ENCODE measurements at places on chromosomes 5 and 9. TPM values are rescaled to one million over a fixed set of nuclear protein-coding genes. Genes with fewer than 3 reads are reported as not detected.
A peak's percentile ranks its signal among the peaks of the same experiment; 100 is the strongest.

GRCh38 chr9:69485466-69485865, 160.5 kb downstream of the ENTREP1 start:
- DNase-seq = no peak

DNA sequence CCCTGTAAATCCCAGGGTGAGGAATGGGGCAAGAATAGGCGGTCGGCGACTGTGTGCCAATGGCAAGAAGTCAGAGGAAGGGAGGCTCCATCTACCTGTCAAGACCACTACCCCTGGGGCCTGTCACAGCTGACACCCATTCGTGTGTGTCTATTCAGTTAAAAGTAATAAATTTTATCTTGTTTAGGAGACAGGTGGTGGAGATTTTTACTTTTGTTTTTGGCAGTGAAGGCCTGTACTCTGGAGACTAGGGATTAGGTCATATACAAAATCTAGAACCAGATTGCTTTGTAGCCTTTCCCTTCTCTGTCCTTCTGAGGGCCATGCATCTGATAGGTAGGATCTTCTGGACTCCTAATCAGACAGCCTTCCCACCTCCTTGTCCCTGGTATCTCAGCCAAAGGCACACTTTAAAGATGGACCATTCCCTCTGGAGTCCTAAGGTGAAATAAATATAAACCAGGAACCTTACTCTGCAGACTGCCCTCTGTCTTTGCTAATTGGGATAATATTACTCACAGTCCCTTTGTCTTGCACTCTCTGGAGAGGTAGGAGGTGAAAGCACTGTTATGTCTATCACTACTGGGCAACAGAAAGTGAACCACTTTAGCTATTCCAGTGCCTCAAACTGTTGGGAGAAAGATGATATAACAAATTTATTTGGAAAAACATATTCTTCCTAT, 213.2 kb upstream of the ACTBL2 start:
- no peak for DNase-seq

- peak; percentile 81 for DNase-seq
These were observed 121.6 kb downstream of the TRIO start for GRCh38 chr5:14264605-14265316.

- DNase-seq = peak; percentile 64
These were observed 34.2 kb downstream of the STC2 start for GRCh38 chr5:173293817-173294672.

- no peak for DNase-seq
These were observed 106.5 kb downstream of the BNC2 start for GRCh38 chr9:16763946-16764345.

GRCh38 chr9:137184881-137185660, 3.3 kb downstream of the ANAPC2 start:
- no peak for DNase-seq

- DNase-seq = no peak
These were observed 149.0 kb upstream of the ITGA1 start for GRCh38 chr5:52638732-52639131.

GRCh38 chr5:168830833-168831232, 251.7 kb upstream of the PANK3 start:
- no peak for DNase-seq

GRCh38 chr5:174827558-174827957, 103.2 kb downstream of the MSX2 start:
- DNase-seq = no peak

- no peak for DNase-seq
These were observed 172.0 kb downstream of the NSG2 start for GRCh38 chr5:174217527-174217926.

- no peak for DNase-seq
These were observed 41.5 kb downstream of the ALG2 start for GRCh38 chr9:99180199-99180598.

GRCh38 chr5:57824047-57824446, 341.4 kb upstream of the ACTBL2 start:
- no peak for DNase-seq

DNA sequence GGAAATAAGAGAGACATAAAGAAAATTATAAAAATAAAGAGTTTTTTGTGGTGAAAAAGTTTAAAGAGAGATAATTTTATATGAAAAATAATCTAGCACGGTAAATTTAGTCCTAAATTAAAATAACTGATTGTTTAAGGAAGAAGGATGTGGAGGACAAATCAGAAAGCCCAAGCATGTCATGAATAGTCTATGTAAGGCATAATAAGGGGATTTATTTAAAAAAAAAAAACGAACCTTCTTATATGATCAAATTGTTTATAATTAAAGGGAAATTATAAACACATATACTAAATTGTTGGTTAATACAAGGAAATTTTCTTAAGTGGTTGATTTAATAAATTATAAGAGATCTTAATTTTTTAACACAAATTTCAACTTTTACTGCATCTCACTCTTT, 551.8 kb upstream of the TYRP1 start:
- no peak for DNase-seq

DNA sequence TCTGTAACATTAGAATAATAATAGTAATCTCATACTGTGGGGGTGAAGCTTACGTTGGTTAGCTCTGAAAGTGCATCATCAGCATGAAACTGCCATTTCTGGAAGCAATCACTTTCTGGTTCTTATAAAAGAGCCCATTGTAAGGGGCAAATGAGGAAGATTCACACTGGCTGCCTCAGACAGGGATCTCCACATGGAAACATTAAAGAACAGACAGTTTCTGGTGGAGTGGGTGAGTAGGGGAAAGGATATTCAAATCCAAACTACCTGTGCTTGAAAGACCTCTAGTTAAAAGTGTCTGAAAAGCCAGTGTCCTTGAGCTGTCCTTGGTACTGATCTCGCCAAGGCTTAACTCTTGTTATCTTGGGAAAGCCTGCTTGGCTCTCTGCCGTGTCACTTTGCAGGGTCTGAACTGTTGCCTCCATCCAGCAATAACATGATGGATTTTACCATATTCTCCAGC, 19.1 kb upstream of the SLC31A2 start:
- DNase-seq = peak; percentile 28

- no peak for DNase-seq
These were observed 1125.0 kb upstream of the DMAC1 start for GRCh38 chr9:8924562-8924961.

DNA sequence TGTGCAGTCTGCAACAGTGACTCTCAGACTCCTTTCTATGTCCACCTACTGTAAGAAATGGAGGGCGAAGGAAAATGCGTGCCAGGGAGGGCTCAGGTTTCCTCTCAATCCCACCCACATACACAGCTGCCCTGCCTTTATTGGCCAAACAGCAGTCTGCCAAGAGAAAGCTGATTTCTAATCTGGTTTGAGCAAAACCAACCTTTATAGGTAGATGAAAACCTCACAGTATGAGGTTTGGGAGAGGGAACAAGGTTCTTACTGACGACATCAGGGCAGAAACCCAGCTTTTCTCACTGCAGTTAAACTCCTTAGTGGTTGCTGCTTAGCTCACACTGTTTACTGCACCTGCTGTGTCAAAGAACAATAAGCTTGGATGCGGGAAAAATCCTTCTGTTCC, 152.3 kb upstream of the KLF9 start:
- DNase-seq = no peak

DNA sequence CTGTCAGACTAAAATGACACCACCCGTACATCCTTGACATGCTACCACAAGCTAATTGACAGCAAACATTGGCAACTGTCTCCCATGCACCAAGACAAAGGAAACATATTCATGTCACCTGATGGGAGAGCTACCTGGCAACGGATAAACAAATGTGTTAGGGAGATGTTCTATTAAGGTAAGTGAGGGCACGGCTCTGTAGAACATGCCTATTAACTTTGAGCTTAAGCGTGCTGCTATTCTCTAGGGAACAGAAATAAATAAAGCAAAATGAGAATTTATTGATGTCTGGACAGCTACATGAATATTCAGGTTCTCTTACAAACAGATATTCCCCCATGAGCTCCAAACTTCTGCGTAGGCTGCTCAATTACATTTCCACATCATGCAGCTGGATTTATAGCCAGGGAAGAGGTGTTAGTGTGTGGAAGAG, 361.4 kb upstream of the RFX3 start:
- no peak for DNase-seq

DNA sequence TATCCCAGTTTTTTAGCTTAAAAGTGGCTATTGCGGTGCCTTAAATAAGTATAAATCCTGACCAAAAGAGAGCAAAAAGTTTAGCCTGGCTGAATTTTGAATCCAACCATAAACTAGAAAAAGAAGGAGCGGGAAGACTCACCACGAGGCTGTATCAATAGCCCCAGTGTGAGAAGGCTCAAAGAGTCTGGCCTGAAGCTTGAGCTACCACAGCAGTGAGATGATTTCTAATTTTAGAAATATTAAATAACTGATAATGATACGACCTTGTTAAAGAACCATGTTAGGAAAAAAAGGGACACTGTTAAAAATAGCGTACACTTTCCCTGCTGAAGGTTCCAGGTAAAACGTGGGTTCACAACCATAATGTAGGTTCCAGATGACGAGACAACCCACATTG, 134.1 kb upstream of the ZNF462 start:
- no peak for DNase-seq

DNA sequence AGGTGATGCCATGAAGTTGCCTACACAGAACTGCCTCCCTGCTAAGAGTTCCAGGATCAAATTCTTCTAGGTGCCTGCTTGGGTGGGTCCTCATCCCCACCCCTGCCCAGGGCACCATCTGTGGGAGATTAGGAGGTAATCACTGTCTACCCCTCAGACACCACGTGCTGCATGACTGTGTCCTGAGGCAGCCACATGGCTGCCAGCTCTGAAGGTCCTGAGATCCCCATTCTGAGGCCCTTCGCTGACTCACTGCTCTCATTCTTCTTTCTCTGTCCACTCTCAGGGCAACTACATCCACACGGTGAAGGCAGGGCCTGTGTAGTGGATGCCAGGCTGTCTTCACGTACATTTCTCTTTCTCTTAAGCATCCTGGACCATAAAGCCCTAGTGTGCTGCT, 222.9 kb upstream of the ANKRD55 start:
- DNase-seq = no peak

DNA sequence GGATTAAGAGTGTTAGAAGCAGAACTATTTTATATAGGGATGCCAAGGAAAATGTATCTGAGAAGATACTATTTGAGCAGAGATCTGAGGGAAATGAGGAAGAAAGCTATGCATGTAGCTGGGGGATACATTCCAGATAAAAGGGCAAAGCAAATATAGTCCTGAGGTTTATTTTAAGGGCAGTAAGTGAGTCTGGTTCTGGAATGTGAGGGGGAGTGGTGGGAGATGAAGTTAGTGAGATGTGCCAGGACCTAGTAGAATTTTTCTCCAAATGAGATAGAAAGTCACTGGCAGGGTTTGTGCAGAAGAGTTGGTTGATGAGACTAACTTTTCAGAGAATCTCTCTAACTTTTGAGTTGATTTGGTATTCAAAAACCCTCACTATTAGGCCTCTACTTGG, 374.7 kb downstream of the ADGRV1 start:
- no peak for DNase-seq

DNA sequence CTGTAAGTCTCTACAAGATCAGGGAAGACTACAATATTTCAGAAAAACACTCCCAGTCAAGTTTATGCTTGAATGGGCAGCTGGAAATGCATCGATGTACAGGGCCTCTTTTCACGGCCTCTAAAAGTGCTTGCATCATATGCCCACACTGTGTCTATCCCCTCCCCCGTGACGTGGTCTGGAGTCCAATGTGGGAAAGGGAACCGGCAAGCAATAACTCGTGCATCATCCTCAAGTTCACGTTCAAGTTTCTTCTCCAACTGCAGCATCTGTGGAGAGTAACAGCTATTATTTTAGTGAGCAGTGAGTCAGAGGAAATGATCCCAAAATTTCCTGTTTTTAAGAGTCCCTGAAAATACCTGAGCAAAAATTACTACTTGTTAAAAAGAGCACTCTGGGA, 22.3 kb downstream of the ATPSCKMT start:
- no peak for DNase-seq

DNA sequence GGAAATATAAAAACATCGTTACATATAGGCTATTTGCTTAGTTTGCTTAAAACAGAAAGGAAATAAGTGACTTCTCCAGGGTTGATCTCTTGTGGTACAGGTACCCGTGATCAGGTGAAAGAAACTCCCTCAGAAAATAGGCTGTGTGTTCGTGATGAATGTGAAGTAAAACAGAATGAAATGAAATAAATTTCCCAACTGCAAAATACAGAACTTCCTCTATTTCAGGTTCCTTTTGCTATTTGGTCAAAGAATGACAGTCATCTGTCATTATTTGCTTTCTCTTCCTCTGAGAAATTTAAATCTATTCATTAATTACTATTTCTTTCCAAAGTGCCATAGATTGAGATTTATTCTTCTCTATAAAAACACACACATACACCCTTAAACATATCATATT, 408.1 kb downstream of the FAM170A start:
- DNase-seq = no peak

GRCh38 chr5:140398379-140398811, 3.2 kb upstream of the ANKHD1 start:
- DNase-seq = no peak

GRCh38 chr5:97550164-97550563, 367.1 kb upstream of the RIOK2 start:
- no peak for DNase-seq

DNA sequence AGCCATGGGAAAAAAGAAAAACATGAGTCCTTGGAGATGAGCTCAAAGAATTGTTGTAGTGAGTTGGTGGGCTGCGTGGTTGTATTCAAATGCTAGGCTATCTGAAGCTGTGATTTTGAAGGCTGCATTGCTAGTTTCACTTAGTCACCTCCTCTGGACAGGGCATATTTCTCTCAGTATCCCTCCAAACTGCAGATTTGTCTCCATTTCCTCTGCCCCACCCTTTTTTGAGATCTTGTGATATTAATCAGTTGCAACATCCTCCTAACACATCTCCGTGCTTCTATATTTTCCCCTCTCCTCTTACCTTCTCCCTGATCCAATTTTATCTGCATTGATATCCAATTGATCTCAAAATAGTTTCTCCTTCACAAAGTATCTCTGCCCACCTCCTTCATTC, 1048.0 kb upstream of the WWC1 start:
- DNase-seq = no peak

GRCh38 chr5:36198281-36198680, 43.4 kb downstream of the NADK2 start:
- DNase-seq = no peak

- DNase-seq = no peak
These were observed 10.4 kb upstream of the SLC45A2 start for GRCh38 chr5:33994845-33995244.

- DNase-seq = no peak
These were observed 23.3 kb upstream of the MGAT1 start for GRCh38 chr5:180825768-180826525.

Gene SLC6A18
- 0.24 TPM for polyA plus RNA-seq

Gene TXNDC8
- not detected for polyA plus RNA-seq

Gene FRRS1L
- 4.4 TPM for polyA plus RNA-seq

Gene SOHLH1
- polyA plus RNA-seq = not detected

Gene CCDC69
- polyA plus RNA-seq = 5.4 TPM

Gene LIX1
- 4.7 TPM for polyA plus RNA-seq

Gene PCDHGA12
- polyA plus RNA-seq = 1.6 TPM

Gene FBP2
- not detected for polyA plus RNA-seq

Gene PPP2R2B
- polyA plus RNA-seq = 18.2 TPM

Gene PCDHGA9
- polyA plus RNA-seq = 5.5 TPM

Gene STPG3
- polyA plus RNA-seq = 1.7 TPM

Gene ACOT12
- 1.1 TPM for polyA plus RNA-seq

Gene TEX48
- polyA plus RNA-seq = not detected

Measured in right renal pelvis (tissue), 4 donors.